ENCODE measurements at places on chromosomes 12 and 14.

DNA sequence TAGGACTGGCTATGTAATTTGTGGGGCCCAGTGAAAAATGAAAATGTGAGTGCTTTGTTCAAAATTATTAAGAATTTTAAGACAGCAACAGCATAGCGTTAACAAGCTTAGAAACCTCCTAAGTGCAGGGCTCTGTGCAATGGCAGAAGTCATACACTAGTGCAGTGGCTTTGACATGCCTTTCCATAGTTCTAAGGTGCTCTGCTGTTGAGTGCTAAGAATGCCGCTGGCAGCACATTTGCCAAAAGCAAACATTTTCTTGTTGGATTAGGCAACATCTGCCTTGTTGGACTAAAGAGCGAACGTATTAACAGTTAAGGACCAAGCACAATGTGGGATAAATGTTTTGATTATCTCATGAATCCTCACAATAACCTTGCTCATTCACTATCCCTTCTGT is 244.9 kb upstream of the PDE3A start:
- no peak for DNase-seq

GRCh38 chr14:88037325-88037724 is 32.4 kb downstream of the GPR65 start:
- DNase-seq = no peak

DNA sequence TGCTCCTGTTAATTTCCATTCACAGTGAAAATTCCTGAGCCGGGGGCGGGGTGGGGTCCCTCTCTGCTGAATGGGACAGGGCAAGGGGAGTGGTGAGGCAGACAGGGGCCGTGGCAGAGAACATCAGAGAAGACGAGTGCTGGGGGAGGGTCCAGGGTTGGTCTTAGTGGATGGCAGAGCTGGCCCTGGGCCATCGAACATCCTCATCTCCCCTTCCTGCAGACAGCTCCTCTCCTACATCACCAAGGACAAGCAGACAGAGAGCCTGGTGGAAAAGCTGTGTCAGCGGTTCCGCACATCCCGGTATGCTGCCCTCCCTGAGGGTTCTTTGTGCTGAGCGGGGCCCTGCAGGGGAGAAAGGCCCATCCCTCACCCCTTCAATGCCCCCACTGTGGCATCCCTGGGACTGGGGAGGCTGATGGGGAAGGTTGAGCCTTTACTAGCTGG is 5.0 kb upstream of the GAPDH start:
- DNase-seq = no peak

GRCh38 chr14:103727313-103727980 is 11.8 kb downstream of the ZFYVE21 start:
- no peak for DNase-seq

GRCh38 chr12:107859367-107859766 is 84.9 kb downstream of the ASCL4 start:
- no peak for DNase-seq

Data from activated T-helper 9 cell treated with anti-CD3 and anti-CD28 coated beads, Interleukin-2, amount 50 U/mL, for 16 hours (primary cell).